ENCODE measurements at places on chromosomes 5 and 9.

- no peak for DNase-seq
These were observed 63.8 kb downstream of the PAX5 start for GRCh38 chr9:36970007-36970888.

- DNase-seq = no peak
These were observed 120.2 kb upstream of the CCDC152 start for GRCh38 chr5:42636425-42636824.

DNA sequence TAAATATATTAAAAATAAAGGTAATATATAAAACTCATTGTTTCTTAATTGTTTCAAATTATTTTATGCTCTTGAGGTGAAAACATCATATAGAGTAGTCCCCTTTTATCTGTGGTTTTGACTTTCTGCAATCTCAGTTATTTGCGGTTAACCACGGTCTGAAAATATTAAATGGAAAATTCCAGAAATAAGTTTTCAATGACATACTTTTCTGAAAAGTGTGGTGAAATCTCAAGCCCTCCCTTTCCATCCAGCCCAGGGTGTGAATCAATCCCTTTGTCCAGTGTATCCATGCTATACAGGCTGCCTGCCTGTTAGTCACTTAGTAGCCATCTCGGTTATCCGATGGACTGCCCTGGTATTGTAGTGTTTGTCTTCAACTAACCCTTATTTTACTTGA, 546.7 kb upstream of the DMAC1 start:
- DNase-seq = no peak

- DNase-seq = no peak
These were observed 70.4 kb downstream of the GADD45G start for GRCh38 chr9:89675058-89675742.

DNA sequence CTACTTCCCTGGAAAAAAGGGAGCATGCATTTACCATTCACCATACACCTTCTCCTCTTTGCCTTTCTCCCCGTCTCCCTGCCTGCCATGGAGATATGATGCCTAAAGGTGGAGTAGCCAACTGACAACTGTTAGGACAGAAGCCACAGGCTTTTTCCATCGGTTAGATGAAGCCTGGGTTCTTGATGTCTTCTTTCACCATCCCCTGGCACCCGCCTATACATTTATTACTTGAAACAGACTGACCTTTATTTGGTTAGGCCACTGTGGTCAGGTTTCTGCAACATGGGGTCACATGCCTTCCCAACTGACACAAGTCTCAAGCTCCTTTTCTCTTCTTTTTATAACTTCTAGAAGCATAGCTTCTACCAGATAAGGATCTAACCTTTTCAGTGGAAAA, 7.1 kb downstream of the LCP2 start:
- DNase-seq = no peak
